ENCODE measurements at places on chromosomes 1 and 21.

- DNase-seq: no peak
These were observed 181.8 kb upstream of the EDN2 start for GRCh38 chr1:41665962-41666917.

DNA sequence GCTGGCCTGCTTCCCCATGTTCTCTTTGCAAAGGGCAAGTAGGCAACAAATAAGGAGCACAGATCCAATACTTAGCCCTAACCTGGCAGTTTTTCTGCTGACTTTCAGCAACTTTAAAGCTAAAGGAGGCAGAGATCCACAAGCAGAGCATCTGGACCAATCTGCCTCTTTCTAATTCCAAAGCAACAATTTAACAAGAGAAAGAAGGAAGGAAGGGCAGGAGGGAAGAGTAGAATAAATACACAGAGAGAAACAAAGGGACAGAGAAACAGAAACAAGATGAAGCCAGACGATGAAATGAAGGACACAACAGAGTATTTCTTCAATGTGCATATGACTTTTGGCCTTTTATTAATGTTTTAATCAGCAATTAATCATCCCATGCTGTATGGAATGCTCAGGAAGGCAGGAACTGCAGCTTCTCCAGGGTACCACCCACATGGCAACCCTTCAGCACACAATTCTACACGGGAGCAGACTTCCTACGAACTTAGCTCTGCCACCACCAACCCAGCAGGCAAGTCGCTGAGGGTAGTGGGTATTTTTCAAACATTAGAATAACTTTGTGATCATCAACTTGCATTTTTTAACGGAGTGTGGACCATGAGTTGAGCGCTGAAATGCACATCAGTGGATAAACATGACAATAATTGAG, 15.3 kb downstream of the CLCC1 start:
- DNase-seq: no peak

DNA sequence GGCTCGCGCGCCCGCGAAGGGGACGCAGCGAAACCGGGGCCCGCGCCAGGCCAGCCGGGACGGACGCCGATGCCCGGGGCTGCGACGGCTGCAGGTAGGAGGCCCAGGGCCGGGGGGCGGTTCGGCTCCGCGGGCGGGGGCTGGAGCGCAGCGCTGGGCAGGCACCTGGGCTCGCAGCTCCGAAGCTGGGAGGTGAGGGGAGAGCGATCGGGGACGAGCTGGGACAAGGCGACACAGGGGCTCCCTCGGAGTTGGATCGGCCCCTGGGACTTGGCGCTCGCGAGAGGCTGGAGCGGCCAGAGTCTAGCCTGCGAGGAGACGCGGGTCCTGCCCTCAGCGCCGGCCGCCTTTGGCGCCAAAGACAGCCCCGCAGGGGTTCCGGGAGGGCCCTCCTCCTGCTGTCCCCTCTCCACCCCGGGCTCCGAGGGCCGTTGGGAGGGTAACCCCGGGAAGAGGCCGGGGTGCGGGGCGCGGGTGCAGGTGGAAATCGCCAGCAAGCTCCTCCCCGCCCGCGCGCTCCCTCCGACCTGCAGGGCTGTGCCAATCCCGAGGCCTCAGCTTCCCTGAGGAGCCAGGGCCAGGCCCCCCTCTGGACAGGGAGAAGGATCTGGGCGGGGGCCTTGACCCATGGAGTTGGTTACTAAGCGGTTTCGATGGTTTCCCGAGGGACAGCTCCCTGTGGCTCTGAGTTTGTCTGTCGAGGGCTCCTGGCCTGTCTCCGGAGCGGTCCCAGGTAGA, 401 bp downstream of the TP73 start:
- DNase-seq: no peak

DNA sequence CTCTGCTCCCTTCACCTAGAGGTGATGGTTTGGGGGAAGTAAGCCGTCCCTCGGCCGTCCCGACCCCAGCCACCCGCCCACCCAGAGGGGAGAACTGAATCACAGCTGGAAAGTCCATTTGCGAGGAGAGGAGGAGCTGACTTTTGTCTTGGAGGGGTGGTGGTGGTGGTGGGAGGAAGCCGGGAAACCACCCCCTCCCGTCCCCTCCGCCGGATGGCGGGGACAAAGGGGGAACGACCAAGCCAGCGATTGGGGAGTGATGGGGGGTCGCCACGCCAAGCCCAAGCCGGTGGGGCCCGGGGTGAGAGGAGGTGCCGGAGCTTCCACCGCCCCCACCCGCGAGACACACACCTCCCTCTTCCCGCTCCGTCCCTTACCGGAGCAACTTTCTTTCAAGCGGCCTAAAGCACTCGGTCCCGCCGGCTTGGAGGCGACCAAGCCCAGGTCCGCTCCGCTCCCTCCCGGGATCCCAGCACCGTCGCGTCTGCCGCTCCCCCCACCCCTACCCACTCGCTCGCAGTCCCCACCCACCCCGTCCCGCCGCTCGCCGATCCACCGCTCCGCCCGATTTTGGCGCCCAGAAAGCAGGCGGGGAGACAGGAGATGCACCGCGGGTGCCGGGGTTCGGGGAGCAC, 540 bp downstream of the ARHGEF2 start:
- no peak for DNase-seq

GRCh38 chr21:18007121-18007520, 188.0 kb upstream of the C21orf91 start:
- DNase-seq: no peak

DNA sequence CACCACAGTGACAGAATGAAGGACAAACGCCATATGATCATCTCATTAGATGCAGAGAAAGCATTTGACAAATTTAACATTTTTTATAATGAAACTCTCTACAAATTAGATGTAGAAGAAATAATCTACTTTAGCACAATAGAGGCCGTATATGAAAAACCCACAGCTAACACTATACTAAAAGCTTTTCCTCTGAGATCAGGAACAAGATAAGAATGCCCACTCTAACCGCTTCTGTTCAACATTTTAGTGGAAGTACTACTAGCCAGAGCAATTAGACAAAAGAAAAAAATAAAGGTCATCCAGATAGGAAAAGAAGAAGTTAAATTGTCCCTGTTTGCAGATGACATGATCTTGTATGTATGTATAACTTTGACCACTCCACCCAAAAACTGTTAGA, 109.7 kb downstream of the SLC35F3 start:
- no peak for DNase-seq

DNA sequence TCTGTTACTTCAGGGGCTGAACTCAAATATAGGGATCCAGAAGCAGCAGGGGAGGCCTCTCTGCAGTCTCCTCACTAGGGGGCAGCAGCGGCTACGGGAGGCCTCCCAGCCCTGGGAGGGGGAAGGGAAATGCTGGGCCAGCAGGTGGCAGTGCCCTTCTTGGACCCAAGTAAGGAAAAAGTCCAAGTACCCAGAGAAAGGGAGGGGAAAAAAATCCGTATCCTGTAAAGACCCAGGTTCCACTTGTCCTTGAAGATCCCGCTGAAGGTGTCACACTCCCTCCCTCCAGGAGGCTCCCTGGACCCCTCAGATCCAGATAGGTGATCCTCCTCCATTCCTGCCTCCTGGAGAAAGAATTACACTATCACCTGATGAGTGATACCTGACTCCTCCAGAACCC, 14.1 kb upstream of the NUAK2 start:
- DNase-seq: no peak

DNA sequence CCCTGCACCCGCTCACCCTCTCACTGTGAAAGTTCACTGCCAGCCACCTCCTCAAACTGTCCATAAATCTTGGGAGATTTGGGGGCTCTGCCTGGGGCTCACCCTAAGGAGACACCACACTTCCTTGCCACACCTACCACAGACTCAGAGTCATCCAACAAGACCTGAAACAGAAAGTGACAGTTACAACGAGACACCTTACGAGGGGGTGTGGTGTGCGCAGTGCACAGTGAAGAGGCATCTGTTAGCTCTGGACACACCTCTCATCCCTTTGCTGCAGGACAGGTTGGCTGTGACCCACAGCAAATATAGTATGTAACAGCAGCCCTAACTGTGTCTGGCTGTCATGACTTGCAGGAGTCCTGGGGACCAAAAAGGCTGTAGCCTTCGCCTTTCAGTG, 190.2 kb downstream of the NR5A2 start:
- no peak for DNase-seq
